ENCODE measurements at places on chromosomes 3 and 15. TPM values are rescaled to one million over a fixed set of nuclear protein-coding genes. Genes with fewer than 3 reads are reported as not detected.

Gene MIX23
- total RNA-seq, result 18.6 TPM

Gene SLC25A20
- total RNA-seq, result 11.8 TPM

GRCh38 chr3:22122567-22122966 lies 371.6 kb upstream of the ZNF385D start:
- no peak for DNase-seq

DNA sequence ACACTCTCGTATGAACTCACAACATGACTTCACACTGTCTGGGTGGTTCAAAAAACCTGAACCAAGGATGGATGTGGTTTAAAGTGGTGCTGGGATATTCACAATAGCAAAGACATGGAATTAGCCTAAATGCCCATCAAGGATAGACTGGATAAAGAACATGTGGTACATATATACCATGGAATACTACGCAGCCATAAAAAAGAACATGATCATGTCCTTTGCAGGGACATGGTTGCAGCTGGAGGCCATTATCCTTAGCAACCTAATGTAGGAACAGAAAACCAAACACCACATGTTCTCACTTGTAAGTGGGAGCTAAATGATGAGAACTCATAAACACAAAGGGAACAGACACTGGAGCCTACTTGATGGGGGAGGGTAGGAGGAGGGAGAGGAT lies 3.3 kb upstream of the PRSS50 start:
- DNase-seq, result no peak

DNA sequence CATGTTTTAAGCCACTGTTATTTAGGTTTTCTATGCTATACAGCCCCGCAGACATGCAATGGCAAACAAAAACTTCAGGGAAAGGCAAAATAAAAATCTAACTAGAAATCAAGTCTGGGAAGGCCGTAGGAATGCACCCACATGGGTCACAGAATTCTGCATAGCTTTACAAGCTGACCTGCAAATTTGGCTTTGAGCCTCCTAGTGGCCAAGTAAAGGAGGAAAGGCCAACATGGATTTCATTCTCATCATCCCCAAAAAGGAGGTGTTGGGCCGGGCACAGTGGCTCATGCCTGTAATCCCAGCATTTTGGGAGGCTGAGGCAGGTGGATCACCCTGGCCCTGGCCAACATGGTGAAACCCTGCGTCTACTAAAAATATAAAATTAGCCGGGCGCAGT lies 124.3 kb downstream of the FBLN2 start:
- no peak for DNase-seq
